Cortex of kidney (tissue), 1 donor: ENCODE measurements at places on chromosomes 1 and 21.

GRCh38 chr1:30902593-30903290 lies 5.8 kb downstream of the SDC3 start:
- no peak for DNase-seq

- DNase-seq: no peak
Measured at GRCh38 chr1:220224611-220225124, 47.6 kb downstream of the RAB3GAP2 start.

DNA sequence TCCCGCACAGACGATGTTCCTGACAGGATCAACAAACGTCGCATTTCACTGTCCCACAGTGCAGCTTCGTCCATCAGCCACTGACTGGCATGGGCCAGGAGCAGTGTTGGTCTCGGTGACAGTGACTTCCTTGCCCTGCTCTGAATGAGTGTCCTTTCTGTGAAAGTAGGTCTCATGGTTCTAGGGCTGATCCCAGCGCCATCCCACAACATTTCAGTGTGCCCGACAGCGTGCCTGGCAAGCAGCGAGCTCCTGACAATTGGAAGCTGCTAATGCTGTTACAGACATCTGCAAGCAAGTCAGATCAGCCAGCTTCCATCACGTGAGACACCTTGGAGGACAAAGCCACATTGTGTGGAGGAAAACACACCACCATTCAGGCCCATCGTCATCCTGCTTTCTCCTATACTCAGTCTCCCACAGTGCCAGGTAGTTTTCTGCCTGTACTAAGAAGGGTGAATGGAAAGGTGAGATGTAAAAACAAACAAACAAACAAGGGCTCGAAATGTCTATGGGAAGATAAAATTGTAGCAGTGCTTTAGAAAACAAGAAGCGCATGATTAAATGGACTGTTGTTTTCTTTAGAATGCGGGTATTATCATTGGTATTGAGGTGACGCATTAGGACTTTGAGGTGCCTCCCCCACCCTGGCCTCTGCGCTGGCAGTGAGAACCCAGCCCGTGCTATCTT lies 21.9 kb downstream of the ERRFI1 start:
- DNase-seq: no peak

DNA sequence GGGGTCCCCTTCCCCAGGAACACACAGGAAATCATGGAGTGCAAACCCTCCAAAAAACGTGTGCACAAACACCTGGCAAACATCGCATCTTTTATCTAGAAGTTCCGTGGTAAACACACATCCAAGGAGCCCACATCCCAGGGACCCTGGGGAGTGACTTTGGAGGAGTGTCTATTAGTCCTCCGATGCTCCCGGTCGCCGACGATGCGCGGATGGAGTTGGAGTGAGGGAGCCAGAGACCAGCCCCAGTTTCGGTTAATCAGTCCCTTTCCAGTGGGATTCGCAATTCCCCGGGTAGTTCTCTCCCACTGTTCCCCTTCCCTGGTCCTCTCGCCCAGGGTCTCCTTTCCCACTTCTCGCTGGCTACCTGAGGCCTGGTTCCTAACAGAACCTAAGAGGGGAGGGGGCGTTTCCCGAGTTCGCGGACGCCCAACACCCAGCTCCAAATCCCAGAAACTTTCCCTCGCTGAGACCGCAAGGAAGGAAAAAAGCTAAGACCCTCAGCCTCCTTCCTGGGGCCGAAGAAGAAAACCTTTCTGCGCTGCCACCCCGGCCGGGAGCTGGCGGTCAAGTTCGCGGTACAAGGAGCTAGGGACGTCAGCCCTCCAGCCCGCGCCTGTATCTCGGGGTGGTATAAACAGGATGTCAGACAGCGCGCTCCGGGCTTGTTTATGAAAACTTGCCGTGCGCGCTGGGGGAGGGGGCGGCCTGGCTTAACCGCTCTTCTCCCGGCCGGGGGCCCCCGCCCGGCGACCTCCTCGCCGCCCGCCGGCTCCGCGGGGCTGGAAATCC lies 787 bp downstream of the JAK1 start:
- no peak for DNase-seq

DNA sequence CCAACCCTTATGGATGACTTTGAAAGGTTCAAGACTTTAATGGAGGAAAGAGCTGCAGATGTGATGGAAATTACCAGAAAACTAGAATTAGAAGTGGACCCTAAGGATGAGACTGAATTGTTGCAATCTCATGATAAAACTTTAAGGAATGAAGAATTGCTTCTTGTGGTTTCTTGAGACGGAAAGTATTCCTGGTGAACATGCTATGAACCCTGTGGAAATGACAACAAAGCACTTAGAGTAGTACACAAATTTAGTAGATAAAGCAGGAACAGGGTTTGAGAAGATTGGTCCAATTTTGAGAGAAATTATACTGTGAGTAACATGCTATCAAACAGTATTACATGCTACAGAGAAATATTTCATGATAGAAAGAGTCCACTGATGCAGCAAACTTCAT lies 215.4 kb downstream of the OMA1 start:
- no peak for DNase-seq

DNA sequence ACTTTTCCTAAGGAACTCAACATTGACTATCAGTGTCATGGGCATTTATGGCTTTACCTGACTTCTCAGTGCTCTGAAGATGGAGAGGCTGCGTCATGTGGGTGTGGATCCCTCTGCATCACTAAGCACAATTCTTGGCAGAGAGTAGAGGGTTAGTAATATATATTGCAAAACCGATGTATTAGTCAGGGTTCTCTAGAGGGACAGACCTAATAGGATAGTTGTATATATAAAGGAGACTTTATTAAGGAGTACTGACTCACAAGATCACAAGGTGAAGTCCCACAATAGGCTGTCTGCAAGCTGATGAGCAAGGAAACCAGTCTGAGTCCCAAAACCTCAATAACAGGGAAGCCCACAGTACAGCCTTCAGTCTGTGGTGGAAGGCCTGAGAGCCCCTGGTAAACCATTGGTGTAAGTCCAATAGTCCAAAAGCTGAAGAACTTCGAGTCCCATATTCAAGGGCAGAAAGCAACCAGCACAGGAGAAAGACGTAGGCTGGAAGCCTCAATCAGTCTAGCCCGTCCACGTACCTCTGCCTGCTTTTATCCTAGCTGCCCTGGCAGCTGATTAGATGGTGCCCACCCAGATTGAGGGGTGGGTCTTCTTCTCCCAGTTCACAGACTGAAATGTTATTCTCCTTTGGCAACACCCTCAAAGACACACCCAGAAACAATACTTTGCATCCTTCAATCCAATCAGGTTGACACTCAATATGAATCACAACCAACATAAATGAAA lies 159.7 kb upstream of the NRIP1 start:
- DNase-seq: no peak

GRCh38 chr1:32706491-32706890 lies 3.9 kb upstream of the SYNC start:
- no peak for DNase-seq
